HL-60 (cell line): ENCODE measurements at places on chromosomes 16 and 17.

- no peak for DNase-seq
Observed at GRCh38 chr16:69201787-69202186, 14.8 kb downstream of the SNTB2 start.

DNA sequence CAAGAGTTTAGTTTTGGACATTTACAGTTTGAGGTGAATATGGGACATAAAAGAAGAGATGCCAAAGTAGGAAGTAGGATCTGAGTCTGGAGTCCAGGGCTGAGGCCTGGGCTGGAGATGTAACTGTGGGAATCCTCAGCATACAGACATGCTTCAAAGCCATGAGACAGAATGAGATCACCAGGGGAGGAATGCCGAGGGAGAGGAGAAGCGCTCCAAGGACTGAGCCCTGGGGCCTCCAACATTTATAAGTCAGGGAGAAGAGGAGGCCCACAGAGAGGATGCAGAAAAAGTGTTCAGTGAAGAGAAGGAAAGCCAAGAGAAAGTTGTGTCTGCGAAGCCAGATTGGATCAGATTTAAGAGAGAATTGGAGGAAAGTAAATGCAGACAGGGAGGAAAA is 277.5 kb upstream of the MYOCD start:
- DNase-seq, result no peak

- peak; percentile 62 for DNase-seq
Observed at GRCh38 chr17:37844158-37844976, 79.8 kb upstream of the TBC1D3K start.

DNA sequence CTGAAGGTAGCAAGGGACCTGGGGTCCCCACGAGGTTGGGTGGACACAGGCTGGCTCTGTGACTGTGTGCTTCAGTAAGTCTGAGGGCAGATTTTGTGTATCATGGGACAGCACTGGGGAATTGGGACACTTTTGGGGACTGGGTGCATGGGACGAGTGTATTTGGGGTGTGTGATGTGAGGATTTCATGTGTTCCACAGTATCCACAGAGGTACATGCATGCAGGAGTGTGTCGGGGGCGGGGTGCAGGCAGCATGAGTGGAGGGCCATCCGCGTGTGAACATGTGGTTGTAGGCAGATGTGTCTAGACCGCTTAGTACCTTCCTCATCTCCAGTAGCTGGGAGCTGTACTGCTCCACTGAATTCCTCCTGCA is 1.1 kb upstream of the DLX3 start:
- DNase-seq, result no peak

- no peak for DNase-seq
Observed at GRCh38 chr17:80030730-80031410, 4.8 kb downstream of the TBC1D16 start.

DNA sequence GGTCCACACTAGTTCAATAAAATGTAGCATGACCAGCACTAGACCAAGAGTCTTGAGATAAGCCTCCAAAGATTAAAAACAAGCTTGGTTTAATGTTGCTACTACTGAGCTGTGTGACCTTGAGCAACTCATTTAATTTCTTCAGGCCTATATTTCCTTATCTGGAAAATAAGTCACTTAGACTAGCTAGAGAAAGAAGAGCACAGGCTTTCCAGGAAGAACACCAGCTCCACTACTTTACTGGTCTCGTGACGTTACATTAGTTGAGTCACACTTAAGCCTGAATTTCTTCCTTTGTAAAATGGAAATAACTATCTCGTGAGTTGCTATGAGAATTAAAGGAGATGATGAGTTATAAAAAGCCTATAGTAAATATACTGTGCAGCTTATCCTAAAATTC is 5.4 kb downstream of the HELZ start:
- DNase-seq, result no peak

DNA sequence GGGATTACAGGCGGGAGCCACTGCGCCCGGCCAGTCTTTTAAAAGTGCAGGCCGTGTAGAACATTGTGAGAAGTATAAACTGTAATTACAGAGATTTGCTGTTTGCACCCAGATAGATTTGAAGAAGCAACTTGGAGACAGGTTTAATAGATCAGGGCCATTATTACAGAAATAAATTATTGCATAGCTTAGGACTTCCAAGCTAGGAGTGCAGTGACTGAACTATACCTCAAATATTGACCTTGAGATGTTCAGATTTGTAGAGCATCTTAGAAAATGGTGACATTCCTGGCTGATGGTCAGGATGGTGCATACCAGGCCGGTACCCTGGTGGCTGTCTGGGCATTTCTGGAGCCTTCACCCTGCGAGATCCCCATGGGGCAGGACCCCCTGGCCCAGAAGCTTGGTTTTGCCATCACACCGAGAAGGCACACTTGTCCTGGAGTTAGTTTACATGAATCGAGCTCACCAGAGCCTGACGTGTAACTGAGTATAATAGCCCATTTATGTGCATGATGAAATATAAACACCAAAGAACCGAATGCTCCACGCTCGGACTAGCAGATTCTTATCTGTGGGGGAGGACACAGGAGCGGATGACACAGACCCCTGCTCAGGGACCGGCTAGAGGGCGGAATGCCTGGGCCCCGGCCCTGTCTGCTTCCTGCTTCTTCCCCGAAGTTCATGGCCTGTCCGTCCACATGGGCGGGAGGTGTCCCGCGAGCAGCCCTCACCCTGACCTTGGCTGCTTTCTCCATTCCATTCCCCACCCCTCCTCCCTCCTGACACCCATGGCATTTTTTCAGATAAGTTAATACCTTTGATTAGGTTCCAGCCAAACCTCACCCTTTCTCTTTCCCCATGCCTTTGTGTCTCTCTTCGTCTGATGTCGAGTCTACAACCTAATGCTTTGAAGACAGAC is 32.1 kb downstream of the CCDC40 start:
- DNase-seq, result no peak

GRCh38 chr16:31700200-31700529 is 172.5 kb downstream of the AHSP start:
- DNase-seq, result no peak

DNA sequence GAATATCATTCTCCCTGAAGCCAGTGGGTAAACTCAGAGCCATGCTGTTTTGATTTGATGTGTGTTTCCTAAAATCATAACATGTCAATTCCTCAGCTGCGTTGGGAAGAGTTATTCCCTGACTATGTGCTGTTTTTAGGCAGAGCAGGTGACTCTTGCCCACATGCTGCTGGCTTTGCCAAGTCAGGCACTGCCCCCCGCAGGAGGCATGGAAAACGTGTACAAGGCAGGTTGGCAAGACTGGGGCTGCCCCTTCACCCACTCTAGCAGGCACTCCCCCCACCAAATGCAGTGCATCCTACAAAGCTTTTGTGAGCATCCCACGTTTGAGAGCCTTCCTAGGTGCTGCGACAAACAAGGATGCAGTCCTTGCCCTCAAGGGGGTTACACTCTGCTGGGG is 38.3 kb upstream of the NAT9 start:
- DNase-seq, result no peak

GRCh38 chr16:57190136-57190535 is 4.0 kb downstream of the RSPRY1 start:
- no peak for DNase-seq

DNA sequence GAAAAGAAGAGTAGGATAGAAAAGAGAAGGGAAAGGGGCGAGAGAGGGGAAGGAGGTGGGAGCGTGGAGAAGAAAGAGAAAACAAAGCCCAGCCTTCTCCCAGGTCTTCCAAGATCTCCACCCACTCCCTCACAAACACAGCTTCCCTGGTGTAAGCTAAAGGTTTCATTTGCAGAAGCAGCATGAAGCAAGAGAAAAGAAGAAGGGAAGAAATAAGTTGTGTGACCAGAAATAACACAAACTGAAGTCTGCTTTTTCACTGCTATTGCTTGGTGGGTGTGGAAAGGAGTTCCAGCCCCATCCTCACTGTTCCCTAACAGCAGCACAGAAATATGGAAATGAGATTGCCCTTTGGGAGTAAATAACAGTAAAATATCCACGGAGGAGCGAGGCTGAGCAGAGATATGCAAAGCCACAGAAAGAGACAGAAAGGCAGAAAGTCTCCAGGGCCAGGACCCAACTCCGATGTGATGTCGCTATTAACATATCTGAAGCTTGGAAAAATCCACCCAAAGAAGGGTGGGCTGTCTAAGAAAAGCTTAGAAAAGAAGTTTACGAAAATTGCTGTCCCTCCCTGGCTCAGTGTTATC is 10.3 kb upstream of the GAS7 start:
- peak; percentile 21 for DNase-seq

DNA sequence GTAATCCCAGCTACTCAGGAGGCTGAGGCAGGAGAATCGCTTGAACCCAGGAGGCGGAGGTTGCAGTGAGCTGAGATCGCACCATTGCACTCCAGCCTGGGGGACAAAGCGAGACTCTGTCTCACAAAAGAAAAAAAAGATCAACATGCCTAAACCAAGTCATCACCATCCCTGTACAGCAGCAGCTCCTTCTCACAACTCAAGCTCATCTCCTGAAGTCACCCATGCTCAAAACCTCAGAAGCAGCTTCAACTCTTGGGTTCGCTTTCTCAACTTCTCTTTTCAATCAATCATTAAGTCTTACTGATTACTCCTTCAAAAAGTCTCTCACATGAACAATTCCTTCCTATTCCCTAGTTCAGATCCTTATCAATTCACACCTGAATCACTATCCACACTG is 31.3 kb downstream of the PHLPP2 start:
- no peak for DNase-seq

GRCh38 chr17:17987187-17987896 is 14.7 kb downstream of the DRC3 start:
- no peak for DNase-seq

DNA sequence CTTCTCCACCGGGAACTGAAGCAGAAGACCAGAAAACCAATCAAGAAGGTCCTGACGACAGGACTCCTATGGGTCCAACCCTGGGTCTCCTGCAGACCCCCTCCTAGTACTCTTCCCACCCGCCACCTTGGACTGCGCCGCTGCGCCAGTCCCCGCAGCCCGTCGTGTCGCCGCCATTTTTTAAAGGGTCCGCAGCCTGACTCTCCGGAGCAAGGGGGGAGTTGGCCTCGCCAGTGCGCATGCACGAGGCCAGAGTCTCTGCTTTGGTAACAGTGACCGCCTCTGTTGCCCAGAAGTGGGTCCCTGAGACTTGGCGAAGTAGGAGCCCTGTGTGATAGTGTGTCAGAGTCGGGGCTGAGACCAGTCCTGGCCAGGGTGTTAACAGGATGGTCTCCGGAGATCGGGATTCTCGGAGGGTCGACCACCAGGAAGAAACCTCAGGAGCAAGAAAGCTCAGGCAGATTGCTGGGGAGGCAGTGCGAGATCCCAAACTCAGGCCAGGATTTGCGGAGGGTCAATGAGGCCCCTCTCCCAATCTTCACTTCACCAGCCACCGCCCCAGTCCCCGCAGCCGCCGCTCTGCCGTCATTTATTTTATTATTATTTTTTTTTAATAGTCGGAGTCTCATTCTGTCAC is 612.5 kb downstream of the KCNJ18 start:
- no peak for DNase-seq

- DNase-seq, result no peak
Observed at GRCh38 chr16:83733301-83733700, 74.5 kb upstream of the HSBP1 start.

DNA sequence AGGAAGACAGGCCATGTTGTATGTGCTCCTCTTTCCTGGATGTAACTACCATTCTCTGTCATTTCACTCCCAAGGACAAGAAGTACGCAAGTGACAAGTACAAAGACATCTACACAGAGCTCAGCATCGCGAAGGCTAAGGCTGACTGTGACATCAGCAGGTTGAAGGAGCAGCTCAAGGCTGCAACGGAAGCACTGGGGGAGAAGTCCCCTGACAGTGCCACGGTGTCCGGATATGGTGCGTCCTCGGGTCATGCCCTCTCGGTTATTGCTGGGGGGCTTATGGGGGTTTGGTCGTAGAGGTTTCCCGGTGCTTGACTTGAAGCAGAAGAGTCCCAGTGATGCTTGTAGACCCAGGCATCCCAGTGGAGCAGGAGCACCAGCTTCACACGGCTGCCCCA is 29.0 kb downstream of the PLD6 start:
- DNase-seq, result no peak

GRCh38 chr16:29982560-29983419 is 9.1 kb downstream of the TAOK2 start:
- no peak for DNase-seq

GRCh38 chr16:12965274-12965804 is 63.9 kb downstream of the SHISA9 start:
- DNase-seq, result no peak

GRCh38 chr17:80082403-80083135 is 18.8 kb upstream of the GAA start:
- DNase-seq, result peak; percentile 23

- no peak for DNase-seq
Observed at GRCh38 chr17:29758255-29758654, 135.5 kb upstream of the CORO6 start.

- no peak for DNase-seq
Observed at GRCh38 chr17:33284022-33284421, 9.1 kb downstream of the ASIC2 start.

GRCh38 chr16:52825892-52826291 is 226.8 kb downstream of the CHD9NB start:
- DNase-seq, result no peak

DNA sequence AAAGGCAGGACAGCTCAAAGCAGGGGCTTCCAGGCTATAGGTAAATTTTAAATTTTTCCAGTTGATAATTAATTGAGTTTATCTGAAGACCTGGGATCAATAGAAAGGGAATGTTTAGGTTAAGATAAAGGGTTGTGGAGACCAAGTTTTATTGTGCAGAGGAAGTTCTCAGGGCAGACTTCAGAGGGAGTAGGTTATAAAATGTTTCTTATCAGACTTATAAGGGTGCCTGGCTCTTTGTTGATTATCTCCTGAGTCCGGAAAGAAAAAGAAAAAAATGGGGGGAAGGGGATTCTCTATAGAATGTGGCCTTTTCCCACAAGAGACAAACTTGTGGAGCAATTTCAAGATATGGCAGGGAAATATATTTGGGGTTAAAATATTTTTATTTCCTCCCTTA is 15.9 kb downstream of the SLC46A1 start:
- no peak for DNase-seq

DNA sequence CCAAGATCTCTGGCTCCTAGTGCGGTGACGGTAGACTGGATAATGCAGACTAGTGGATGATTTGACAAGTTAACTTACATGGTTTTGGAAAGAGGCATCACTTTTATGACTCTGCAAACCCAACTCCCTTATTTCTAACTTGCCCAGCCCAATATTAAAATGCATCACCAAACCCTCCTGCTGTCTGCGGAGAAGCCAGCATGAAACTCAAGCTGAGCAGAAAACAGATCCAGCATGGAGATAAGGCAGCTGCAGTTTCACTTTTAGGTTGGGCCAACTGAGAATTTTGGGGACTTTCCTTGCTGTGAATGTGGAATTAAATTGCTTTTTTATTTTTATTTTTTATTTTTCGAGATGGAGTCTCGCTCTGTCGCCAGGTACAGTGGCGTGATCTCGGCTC is 27.8 kb downstream of the CDH1 start:
- DNase-seq, result no peak

- DNase-seq, result no peak
Observed at GRCh38 chr17:5785338-5785737, 201.0 kb upstream of the NLRP1 start.

GRCh38 chr16:860891-861290 is 60.4 kb upstream of the GNG13 start:
- no peak for DNase-seq

- no peak for DNase-seq
Observed at GRCh38 chr17:57253362-57254065, 2.8 kb upstream of the MSI2 start.

GRCh38 chr17:21425736-21426135 is 49.6 kb downstream of the KCNJ12 start:
- DNase-seq, result no peak
